ENCODE measurements at places on chromosomes 2 and 18.

DNA sequence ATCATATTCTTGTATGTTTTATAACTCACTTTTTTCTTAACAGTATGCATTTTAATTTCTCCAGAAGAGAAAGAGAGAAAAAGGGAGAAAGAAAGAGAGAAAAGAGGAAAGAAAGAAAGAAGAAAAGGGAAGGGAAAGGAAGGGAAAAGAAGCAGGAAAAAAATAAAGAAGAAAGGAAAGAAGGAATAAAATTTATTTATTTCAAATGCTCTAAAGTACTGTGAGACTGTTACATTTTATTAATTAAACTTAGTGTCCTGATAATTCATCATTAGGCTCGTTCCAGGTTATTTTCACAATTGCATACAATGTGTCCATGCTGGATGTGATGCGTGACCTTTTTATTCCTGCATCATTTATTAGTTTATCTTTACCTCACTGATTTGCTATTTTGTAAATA, 1023.4 kb upstream of the KLHL29 start:
- DNase-seq = no peak

- DNase-seq = no peak
Measured at GRCh38 chr2:135570884-135571283, 39.6 kb downstream of the R3HDM1 start.

GRCh38 chr2:26636935-26637334, 4.2 kb downstream of the CIB4 start:
- no peak for DNase-seq

DNA sequence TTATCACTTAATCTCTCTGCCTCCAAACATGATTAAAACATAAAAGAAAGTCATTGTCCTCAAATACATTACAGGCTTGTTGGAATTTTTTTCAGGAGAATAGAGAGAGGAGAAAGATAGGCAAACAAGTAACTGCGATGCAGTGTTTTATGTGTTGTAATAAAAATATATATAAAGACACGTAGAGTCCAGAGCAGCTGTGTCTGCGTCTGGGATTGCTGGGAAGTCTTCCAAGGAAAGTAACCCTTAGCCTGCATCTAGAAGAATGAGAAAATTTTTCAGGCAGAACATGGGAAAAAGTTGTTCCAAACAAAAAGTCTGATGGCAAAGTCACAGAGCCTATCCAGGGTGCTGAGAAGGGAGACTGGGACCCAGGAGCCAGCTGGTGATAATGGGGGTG, 91.8 kb upstream of the ST6GAL2 start:
- no peak for DNase-seq
